Activated CD4-positive, alpha-beta T cell treated with anti-CD3 and anti-CD28 coated beads, Interleukin-2, amount 10 ng/mL, durations not matched to agents 24 days and 14 days (primary cell): ENCODE measurements at places on chromosomes 3 and 15. TPM values are rescaled to one million over a fixed set of nuclear protein-coding genes. Genes with fewer than 3 reads are reported as not detected.

GRCh38 chr3:65303431-65303830 is 615.6 kb upstream of the ADAMTS9 start:
- DNase-seq = no peak

DNA sequence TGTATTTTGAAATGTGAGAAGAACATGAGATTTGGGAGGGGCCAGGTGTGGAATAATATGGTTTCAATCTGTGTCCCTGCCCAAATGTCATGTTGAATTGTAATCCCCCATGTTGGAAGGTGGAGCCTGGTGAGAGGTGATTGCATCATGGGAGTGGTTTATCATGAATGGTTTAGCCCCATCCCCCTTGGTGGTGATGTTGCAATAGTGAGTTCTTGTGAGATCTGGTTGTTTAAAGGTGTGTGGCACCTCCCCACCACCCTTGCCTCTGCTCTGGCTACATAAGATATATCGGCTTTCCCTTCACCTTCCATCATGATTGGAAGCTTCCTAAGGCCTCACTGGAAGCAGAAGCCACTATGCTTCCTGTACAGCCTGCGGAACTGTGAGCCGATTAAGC is 23.9 kb upstream of the TMEM108 start:
- no peak for DNase-seq

- DNase-seq = no peak
Observed at GRCh38 chr3:176097027-176097426, 1100.3 kb downstream of the TBL1XR1 start.

GRCh38 chr15:85274315-85275050 is 105.9 kb upstream of the AKAP13 start:
- DNase-seq = no peak

GRCh38 chr3:12224181-12225147 is 64.4 kb upstream of the PPARG start:
- no peak for DNase-seq

GADL1 gene
- not detected in 2 replicates for total RNA-seq

- DNase-seq = no peak
Observed at GRCh38 chr3:107271787-107272387, 105.4 kb upstream of the CCDC54 start.
